Stimulated activated naive CD4-positive, alpha-beta T cell (primary cell): ENCODE measurements at places on chromosomes 5 and 9.

DNA sequence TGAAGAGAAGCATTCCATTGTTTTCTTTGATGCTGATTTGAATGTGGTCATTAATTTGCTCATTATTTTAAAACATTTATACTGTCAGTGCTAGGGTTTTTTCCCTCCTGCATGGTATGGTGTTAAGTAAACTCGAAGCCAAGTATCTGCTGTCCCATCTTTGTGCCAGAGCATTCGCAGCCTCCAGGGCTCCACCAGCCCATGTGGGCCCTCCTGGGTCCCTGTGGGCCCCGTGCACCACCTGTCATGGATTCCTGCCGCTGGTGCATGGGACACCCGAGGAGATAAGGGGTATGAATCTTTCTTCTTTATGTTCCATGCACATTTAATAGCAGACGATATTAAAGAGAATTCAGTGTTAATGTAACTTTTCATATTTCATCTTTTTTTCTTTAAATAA lies 95.1 kb downstream of the TRIO start:
- no peak for DNase-seq

GRCh38 chr5:160835818-160836528 lies 16.0 kb downstream of the ATP10B start:
- DNase-seq: no peak

GRCh38 chr9:3863686-3864085 lies 337.9 kb upstream of the RFX3 start:
- no peak for DNase-seq

- no peak for DNase-seq
Observed at GRCh38 chr5:1012900-1013237, 4.3 kb downstream of the NKD2 start.

DNA sequence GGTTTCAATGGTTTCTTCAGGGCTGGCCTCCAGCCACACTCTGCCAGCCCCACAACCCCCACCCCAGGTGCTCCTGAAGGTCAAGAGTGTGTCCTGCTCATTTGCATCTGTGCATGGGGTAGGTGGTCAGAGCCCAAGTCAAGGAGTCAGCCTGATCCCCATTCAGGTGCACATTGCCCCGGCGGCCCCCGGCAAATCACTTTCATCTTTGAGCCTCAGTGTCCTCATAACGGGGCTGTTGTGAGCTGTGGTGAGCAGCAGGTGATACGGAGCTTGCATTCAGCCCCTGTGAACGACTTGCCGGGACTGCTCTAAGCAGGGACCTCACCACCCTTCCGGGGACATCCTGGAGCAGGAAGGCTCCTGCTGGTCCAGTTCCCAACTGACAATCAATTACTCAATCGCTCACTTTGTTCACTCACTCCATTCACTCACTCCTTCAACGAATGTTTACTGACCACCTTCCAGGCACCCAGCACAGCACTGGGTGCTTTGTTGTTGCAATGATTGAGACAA lies 93.2 kb upstream of the CPEB4 start:
- DNase-seq: no peak

DNA sequence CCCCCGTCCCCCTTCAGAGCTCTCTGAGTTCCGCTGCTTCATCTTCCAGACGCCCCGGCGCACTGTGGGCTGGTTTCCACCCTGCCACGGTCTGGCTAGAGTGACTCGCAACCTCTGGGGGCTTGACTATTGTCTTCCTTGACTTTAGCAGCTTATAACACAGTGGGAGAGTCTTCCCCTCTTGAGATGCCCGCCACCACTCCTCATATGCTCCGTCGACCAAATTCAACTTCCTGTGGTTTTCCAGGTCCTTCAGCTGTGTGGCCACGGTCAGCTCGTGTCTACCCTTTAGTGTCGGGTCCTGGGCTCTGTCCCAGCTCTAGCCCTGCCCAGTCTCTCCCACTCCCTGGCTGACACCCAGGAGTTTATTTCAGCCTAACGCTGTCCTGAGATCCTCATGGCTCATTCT lies 28.2 kb upstream of the NCS1 start:
- no peak for DNase-seq

- DNase-seq: no peak
Observed at GRCh38 chr5:161703528-161703927, 18.0 kb downstream of the GABRA6 start.

GRCh38 chr5:39185761-39186160 lies 33.6 kb downstream of the FYB1 start:
- no peak for DNase-seq

GRCh38 chr5:10124287-10124686 lies 125.4 kb downstream of the ATPSCKMT start:
- DNase-seq: no peak

DNA sequence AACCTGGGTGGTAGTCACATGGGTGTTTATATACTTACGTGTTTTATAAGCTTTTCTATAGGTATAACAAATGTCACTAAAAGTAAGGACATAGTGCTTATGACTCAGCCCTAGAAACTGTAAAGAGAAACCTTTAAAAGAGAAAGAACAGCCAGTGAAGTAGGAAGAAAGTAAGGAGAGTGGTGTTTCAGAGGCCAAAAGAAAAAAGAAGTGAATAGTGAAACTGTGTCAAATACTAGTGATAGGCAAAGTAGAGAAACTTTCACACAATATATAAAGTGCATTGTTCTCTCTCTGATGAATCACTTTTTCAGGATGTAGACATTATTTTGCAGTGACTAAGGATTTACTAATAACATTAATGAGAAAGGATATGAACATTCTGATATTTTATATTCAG lies 74.2 kb upstream of the SUSD1 start:
- no peak for DNase-seq

DNA sequence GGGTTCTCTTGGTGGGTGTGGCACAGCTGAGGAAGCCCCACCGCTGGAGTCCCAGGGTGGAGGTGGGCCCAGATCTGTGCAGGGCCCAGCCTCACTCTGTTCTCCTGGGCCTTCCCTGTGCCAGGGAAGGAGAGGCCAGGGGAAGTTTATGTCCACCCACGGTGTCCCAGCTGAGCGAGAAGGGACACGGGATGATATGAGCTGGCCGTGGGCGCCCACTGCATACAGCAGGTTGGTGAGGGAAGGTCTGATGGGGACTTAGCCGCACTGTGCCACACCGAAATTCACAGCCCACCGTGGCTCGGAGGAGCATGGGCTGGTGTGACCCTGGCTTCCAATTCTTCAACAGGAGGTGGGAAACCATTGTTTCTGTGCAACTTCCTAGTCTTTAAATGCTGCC lies 33.9 kb downstream of the UNC5A start:
- DNase-seq: no peak

- no peak for DNase-seq
Observed at GRCh38 chr5:95682891-95683290, at the start of gene SPATA9. SPATA9 (minus strand) TSS chr5:95682991; CDS start chr5:95682854, 137 bp downstream.

GRCh38 chr5:37132646-37133045 lies 116.5 kb downstream of the CPLANE1 start:
- DNase-seq: no peak

DNA sequence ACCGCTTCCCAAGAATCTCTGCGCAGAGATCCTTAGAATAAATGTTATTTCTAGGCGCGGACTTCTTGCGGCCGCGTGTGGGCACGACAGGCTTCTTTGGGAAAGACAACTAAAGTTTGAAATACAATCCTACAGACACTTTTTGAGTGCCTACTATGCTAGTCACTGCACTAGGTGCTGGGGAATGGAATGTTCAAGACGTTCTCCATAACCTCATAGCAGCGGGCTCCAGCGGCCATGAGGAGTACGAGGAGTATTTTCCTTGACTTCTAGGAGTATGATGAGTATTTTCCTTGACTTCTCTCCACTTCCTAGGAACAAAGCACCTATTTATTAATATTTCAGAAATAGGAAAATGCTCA lies 636 bp upstream of the PWWP2A start:
- DNase-seq: no peak

GRCh38 chr5:135399794-135400542 lies 937 bp upstream of the MACROH2A1 start:
- no peak for DNase-seq

- no peak for DNase-seq
Observed at GRCh38 chr5:566636-567309, 42.5 kb upstream of the SLC9A3 start.

GRCh38 chr5:78824831-78825281 lies 160.3 kb downstream of the ARSB start:
- DNase-seq: no peak

GRCh38 chr9:69386651-69387050 lies 61.6 kb downstream of the ENTREP1 start:
- DNase-seq: no peak

DNA sequence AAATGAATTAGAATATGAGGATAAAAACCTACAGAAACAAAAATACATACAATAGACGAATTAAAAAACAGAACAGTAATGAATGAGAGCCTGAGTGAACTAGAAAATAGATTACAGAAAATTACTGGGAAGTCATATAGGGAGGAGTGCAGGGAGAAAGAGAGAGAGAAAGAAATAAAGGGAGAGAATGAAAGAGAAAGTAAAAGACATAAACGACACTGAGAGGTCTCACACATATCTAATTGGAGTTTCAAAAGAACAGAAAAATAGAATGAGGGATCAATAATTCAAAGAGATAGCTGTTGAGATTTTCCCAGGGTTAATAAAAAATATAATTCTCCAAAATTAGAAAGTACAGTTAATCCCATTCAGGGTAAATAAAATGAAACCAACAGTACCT lies 156.4 kb upstream of the FTMT start:
- no peak for DNase-seq

GRCh38 chr5:147223948-147224791 lies 10.7 kb upstream of the STK32A start:
- no peak for DNase-seq

DNA sequence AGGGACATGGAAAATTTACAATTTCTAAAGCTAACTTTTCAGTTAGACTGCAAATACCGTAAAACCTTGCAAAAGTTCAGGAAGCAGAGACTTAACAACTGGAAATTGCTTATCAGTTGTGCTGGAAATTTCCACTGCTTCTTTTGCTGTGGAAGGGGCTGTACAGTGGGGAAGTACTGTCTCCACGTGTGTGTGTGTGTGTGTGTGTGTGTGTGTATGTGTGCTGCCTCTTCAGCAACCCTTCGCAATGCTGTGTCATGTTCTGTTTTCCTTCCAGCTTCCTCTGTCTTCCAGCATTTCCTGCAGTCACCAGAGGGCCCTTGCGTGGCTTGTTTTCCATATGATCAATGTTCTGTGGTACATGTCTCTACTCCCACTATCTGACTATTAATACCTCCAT lies 87.5 kb upstream of the RANBP3L start:
- DNase-seq: no peak

GRCh38 chr9:121316852-121317373 lies 49.0 kb downstream of the GSN start:
- no peak for DNase-seq

DNA sequence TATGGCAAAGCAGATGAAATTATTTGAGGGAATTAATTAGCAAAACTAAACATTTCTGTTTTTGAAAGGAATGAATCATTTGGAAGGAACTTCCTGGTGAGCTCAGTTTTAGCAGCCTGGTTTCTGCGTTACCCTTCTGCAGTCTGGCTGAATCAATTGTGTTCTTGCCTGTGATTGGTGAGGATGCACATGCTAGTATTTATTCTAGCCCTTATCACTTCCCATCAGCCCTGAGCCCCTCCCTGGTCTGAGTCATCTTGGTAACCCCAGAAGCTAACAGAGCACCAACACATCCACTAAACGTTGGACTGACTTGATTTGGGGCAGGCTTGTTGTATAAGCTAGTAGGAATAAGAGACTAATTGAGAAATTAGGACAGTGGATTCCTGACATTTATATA lies 6.6 kb downstream of the TJP2 start:
- no peak for DNase-seq

DNA sequence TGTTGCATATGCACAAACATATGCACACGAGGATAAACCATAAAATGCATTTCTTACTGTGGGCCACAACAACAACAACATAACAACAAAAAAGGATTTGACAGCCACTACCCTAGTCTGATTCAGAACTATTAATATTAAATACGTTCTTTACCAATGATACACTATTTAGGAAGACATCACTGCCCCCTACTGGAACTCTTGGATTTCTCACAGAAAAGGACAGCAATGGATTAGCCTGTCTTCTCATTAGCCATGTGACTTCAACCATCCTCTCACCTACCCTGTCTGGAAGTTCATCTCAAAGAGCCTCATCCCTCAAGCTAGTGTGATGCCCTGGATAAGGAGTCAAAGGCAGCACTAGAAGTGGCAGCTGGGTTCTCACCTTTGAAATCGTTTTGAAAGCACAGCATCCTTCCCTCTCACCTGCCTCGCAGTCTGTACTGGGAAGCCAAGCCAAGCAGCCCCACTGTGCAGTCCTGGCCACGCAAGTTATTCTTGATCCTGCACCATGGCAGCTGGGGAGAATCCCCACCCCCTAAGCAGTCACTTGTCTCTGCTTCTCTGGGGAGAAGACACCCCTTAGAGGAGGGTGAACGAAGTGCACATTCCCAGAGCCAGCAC lies 64.6 kb downstream of the SH3TC2 start:
- DNase-seq: peak; percentile 15

GRCh38 chr9:116860509-116861120 lies 173.5 kb downstream of the TRIM32 start:
- DNase-seq: peak; percentile 6

- DNase-seq: no peak
Observed at GRCh38 chr5:15283076-15283475, 216.9 kb upstream of the FBXL7 start.

DNA sequence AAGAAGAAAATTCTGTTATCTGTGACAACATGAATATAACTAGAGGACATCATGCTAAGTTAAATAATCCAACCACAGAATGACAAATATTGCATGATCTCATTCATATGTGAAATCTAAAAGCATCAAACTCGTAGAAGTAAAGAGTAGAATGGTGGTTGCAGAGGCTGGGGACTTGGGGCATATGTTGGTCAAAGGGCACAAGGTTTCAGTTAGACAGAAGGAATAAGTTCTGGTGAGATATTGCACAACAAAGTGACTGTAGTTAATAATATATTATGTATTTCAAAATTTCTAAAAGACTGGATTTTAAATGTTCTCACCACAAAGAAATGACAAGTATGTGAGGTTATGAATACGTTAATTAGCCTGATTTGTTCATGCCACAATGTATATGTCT lies 24.8 kb downstream of the GRIA1 start:
- no peak for DNase-seq

DNA sequence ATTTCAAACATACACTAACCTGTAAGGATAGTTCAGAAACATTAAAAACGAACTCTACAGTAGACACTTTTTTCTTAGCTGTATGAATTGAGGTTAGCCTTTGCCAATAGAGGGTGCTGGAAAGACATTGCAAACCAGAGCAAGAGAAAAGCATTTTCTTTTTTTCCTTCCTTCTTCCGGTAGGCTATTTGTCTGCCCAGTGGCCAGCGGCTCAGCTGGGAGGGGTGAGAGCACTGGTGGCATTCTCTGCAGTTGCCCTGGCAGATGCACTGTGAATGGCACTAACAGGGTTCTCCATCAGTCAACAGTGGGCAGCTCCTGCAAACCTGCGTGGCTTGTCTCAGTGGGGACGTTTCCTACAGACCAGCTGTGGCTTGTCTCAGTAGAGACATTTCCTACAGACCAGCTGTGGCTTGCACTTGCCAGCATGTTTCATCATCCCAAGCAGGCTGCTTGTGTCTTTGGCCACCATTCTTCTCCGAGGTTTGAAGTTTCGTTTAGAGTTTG lies 984.5 kb upstream of the CDH18 start:
- no peak for DNase-seq

GRCh38 chr9:27536168-27536567 lies 6.6 kb upstream of the MOB3B start:
- DNase-seq: no peak

- no peak for DNase-seq
Observed at GRCh38 chr5:9898319-9898718, 268.2 kb upstream of the TAS2R1 start.

GRCh38 chr9:119802621-119803020 lies 433.4 kb upstream of the BRINP1 start:
- no peak for DNase-seq

GRCh38 chr5:54457094-54457862 lies 1.8 kb downstream of the HSPB3 start:
- no peak for DNase-seq
